Fibroblast of skin of left quadriceps (primary cell): ENCODE measurements at places on chromosomes 16 and 17.

DNA sequence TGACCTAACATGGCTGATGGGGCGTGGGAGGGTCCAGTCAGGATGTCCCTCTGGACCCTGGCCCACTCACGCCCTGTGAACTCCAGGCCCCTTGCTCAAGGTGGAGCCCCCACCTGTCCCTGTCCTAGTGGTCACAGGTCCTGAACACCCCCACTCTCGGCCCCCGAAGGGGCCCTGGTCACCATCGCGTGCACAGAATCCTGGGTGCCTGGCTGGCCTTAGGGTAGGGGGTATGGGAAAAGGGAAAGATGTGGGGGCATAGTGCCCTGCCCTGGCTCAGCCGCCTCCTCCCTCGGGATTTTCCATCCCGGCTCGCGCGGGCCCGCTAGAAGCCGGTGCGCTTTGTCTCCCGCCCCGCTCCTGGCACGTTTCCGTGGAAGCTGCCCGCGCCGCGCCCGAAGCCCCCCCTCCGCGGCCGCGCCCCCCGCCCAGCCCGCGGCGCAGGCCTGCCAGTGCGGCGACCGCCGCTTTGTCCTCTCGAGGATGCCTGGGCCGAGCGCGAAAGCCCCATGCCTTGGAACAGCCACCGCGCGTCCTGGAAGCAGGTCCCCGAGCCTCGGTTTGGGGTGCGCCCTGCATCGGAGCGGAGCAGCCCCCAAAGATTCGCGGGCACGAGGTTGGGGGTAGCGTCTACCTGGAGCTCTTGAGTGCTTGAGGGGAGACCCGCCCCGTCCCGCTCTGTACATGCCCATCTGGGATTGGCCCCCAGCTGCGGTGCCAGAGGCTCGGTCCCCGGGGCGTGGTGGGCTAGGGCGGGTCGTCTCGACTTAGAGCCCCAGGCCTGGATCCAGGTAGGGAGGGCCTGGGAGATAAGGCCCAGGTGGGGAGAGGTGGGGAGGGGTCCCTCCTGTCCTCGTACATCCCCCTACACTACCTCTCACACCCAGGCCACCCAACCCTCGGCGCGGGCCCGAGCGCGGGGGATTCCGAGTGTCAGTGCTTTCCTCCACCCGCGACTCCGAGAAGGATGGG, 1.3 kb downstream of the SMPD3 start:
- no peak for DNase-seq

- no peak for DNase-seq
Observed at GRCh38 chr16:27801289-27801945, 251.5 kb downstream of the KATNIP start.

DNA sequence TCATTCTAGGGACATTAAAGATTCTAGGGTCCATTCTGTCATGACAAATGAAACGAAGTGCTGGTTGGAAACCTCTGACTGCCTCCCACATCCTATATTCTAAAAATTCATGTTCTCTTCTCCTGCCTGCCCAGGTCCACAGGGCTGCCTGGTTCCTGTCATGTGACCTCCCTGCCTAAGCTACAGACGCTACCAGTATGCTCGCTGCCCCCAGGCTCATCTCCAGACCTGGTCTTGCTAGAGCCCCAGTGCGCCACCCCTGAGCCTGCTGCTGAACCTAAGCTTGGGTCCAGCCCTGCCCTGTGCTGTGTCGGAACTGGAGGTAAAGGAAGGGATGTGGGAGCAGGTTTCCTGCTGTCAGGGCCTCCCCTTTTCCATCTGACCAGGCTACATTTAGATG, 231.6 kb upstream of the CDH5 start:
- DNase-seq, result no peak

DNA sequence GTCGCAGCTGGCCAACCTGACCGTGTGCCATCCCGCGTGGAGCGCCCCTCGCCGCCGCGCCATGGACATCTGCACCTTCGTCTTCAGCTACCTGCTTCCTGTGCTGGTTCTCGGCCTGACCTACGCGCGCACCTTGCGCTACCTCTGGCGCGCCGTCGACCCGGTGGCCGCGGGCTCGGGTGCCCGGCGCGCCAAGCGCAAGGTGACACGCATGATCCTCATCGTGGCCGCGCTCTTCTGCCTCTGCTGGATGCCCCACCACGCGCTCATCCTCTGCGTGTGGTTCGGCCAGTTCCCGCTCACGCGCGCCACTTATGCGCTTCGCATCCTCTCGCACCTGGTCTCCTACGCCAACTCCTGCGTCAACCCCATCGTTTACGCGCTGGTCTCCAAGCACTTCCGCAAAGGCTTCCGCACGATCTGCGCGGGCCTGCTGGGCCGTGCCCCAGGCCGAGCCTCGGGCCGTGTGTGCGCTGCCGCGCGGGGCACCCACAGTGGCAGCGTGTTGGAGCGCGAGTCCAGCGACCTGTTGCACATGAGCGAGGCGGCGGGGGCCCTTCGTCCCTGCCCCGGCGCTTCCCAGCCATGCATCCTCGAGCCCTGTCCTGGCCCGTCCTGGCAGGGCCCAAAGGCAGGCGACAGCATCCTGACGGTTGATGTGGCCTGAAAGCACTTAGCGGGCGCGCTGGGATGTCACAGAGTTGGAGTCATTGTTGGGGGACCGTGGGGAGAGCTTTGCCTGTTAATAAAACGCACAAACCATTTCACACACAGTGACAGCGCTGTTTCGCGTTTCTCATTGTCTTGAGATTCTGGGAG, 2.0 kb upstream of the ZACN start:
- no peak for DNase-seq

DNA sequence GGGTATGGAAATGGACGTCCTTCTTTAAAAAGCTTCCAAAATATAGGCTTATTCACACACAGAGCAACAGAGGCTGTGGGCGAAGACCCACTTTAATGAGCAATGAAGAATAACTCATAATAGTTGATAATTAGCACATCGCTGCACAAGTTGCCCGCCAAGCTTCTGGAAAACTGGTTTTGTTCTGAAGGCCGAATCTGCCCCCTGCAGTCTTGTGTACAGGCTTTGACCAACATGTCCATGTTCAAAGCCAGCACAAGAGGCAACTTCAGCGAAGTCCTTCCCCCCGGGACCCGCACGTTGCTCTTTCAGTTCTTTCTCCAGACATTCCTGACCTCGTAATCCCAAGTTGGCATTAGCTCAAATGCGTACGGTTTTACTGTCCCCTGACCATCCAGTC, 73.3 kb downstream of the IRX5 start:
- no peak for DNase-seq

DNA sequence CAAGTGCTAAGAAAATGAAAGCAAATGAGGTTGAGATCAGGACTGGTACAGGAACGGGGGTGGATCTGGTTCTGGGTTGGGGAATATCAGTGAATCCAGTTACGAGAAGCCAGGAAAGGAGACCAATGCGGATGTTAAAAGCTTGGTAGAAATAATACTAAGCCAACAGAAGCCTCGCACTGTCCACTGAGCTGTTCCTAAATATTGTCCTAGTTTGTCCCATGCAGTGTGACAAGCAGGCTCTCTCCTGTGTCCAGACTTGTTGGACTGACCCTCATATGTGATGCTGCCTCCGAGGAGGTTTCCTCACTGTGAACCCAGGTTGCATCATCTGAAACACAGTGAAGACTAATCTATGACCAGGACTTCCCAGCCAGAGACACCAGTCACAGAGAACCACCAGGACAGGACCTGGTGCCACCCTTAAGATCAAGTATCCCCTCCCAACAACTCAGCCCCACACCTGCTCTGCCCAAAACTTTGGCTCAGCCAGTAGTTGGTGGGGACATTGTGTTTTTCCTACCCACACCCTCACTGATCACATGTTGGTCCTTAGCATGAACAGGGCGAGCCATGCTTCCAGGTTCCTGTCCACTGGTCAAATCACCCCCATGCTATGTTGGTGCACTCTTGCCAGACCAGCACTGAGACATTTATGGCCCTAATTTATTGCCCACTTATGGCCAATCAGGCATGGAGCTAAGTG, 32.7 kb upstream of the SCNN1B start:
- no peak for DNase-seq

GRCh38 chr16:51532551-51532950, 381.5 kb upstream of the SALL1 start:
- no peak for DNase-seq

- no peak for DNase-seq
Observed at GRCh38 chr17:38569701-38570512, 35.8 kb downstream of the SRCIN1 start.

DNA sequence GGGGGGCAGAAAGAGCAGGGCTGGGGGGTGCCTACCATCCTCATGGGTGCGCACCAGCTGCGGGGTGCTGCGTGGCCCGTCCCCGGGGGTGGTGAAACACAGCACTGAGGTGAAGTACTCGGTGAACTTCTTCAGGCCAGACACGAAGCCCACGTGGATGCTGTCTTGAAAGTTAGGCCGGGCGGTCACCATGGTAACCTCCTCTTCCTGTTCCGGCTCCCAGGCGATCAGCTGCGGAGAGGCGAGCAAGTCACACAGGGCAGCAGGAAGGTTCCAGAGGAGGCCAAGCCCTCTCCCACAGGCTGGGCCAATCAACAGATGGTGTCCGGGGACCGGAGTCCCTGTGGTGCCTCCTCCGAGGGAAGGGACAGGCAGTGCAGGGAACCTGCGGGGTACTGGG, 90.1 kb upstream of the CDC42EP4 start:
- DNase-seq, result no peak

- no peak for DNase-seq
Observed at GRCh38 chr17:62680541-62681052, 53.1 kb downstream of the MRC2 start.

GRCh38 chr16:4839942-4840341, 7.1 kb downstream of the GLYR1 start:
- no peak for DNase-seq

GRCh38 chr16:72013888-72014581, 5.5 kb downstream of the DHODH start:
- DNase-seq, result no peak

DNA sequence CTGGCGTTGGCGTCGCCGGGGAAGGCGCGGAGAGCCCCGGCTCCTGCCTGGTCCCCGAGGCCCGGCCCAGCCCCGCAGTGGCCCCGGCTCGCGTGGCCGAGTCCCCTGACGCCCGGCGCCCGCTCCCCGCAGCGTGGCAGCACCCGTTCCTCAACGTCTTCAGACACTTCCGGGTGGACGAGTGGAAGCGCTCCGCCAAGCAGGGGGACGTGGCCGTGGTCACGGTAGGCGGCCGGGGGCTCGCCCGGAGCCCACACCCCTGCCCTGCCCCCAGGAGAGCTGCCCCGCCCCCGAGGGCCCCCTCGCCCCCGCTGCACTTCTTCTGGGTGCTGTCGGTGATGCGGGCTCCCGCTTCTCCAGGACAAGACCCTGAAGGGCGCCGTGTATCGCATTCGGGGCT, 466 bp downstream of the WDR90 start:
- DNase-seq, result no peak

- no peak for DNase-seq
Observed at GRCh38 chr16:82755570-82756282, 129.0 kb downstream of the CDH13 start.

- DNase-seq, result no peak
Observed at GRCh38 chr17:61076621-61077031, 323.0 kb upstream of the TBX2 start.

- DNase-seq, result peak; percentile 81
Observed at GRCh38 chr17:48463526-48463925, 33.5 kb upstream of the SKAP1 start.

GRCh38 chr16:83037102-83037501, 410.3 kb downstream of the CDH13 start:
- DNase-seq, result no peak

DNA sequence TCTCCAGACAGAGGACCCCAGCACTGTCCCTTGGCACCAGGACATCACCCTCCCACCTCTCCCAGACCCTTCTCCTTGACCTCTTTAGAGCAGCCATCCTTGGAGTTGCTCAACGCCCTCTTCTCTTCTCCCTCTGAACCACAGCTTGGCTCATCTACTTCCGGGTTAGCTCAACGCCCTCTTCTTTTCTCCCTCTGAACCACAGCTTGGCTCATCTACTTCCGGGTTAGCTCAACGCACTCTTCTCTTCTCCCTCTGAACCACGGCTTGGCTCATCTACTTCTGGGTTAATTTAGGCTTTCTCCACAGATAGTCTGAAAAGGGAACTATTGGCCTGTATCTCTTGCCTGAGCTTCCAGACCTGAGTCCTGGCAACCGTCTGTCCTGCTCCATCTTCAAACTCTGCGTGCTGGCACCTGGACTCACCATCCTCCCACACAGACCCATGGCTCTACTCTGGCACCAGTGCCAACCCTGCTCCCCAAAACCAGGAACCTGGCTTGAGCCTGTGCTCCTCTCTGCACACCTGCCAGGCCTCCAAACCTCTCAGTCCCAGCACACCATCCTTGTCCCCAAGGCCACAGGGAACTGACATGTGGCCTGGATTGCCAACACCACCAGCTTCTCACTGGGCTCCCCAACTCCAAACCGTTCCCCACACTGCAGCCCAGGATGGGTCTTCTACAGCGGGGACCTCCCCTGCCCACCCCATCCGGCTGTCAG, 25.3 kb upstream of the FAAP100 start:
- DNase-seq, result no peak

GRCh38 chr16:10578474-10579316, 1.7 kb downstream of the EMP2 start:
- no peak for DNase-seq

DNA sequence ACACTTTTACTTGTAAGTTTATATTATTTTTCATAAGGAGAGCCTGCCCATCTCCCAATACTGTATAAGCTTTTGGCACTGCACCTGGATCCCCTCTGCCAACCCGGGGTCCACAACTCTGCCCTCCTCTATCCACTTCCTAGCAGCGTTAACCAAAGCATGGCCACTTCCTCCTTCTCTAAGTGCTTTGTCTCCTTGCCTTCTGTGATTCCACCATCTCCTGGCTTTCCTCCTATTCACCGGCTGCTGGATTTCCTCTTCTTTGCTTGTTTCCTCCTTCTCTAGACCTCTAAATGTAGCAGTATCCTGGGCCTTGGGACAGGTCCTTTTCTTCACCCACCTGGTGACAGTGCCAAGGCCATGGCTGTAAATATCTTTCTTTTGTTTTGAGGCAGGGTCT, 20.0 kb upstream of the WFIKKN2 start:
- no peak for DNase-seq

DNA sequence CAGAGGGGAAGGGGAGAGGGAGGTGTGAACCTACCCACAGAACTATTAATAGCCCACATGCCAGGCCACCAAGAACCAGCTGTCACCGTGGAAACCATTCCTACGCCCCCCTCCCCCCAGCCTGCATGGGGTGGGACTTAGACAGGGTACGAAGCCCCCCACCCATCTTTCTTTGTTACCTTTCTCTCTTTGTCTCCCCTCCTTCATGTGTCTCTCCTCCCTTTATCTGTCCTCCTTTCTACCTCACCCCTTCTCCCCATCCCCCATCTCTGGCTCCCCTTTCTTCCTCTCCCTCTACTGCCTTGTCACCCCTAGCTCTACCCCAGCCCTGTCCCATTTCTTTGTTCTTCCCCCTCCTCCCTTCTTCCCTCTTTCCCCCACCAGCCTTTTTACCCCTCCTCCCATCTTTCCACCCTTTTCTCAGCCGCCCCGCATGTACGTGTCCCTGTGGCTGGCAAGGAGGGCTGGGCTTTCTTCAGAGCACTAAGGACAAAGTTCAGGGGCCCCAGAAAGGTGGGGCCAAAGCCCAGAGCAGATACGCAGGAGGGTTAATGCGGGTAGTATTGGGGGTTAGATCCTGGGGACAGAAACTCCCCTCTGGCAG, 8.0 kb downstream of the THRA start:
- no peak for DNase-seq

GRCh38 chr17:2336852-2337543, at the start of gene SGSM2:
TSS of gene SGSM2 (plus strand) at chr17:2337501. CDS start at chr17:2337689, 188 bp downstream.
- DNase-seq, result no peak
